ENCODE measurements at places on chromosomes 2 and 18.
A peak's percentile ranks its signal among the peaks of the same experiment; 100 is the strongest.

DNA sequence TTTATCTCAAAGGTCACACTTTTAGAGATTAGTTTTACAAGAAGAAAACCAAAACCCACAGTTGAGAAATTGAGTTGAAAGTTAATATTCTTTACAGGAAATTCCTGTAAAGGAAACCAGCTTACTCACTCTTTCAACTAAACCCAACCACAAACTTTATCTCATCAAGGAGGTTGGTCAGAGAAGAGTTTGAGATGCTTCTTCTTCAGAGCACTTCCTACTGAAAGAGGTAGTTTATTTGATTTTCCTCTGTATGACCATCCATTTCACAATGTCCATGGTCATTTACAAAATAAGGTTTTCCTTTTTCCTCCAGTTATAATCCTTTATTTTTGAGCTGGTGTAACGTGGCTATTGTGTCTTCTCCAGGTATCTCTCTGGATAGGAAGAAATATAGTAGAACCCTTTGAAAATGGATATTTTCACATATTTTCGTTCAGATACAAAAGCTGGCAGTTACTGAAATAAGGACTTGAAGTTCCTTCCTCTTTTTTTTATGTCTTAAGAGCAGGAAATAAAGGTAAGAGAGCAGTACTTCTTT lies 4.5 kb upstream of the IL18RAP start:
- DNase-seq: no peak

GRCh38 chr18:34999756-35000289 lies 41.4 kb upstream of the MAPRE2 start:
- no peak for DNase-seq

- peak; percentile 57 for DNase-seq
Measured at GRCh38 chr2:174577967-174578589, 19.5 kb downstream of the WIPF1 start.

DNA sequence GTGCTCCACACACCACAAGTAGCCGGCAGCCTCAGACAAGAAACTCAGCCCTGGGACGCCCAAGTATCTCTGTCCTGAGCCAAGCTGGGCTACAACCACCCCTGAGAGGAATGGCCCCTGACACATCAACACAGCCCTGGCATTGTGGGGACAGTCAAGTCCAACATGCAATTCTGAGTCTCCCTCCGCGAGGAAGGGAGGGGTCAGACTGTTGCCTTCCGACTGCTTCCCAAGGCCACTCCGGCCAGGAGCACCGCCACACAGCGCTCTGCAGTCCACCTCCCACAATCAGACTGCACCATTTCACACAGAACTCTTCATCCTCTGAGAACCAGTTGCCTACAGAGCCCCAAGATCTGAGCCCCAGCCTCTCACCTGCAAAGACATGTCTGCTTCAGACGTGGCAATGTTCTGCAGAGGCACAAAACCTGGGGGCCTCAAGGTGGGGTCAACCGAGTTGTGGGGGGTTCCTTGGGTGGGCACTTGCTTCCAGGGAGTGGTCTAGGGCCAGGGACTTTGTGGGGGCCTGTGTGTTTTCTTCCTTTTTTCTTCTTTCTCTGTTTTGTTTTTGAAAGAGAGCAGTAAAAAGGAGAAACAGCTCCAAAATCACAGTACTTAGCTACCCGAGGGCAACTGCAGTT lies 76.7 kb upstream of the SALL3 start:
- DNase-seq: no peak

DNA sequence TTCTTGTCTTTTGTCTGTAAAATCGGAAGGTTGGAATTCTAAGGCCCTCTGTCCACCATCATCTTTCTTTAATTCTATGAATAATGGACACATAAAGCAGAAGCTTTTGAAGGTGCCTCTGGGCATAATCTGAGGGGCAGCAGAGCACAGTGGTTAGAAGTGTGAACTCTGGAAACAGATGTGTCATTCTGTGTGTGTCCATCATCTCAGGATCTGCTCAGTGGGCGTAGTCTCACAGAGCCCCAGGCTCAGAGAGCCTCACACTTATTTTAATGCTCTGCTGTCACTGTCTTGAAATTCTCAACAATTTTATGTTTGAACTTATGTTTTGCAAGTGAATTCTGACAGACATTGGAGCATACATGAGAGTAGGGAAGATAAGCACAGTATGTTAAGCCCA lies 31.0 kb upstream of the CCDC93 start:
- no peak for DNase-seq

DNA sequence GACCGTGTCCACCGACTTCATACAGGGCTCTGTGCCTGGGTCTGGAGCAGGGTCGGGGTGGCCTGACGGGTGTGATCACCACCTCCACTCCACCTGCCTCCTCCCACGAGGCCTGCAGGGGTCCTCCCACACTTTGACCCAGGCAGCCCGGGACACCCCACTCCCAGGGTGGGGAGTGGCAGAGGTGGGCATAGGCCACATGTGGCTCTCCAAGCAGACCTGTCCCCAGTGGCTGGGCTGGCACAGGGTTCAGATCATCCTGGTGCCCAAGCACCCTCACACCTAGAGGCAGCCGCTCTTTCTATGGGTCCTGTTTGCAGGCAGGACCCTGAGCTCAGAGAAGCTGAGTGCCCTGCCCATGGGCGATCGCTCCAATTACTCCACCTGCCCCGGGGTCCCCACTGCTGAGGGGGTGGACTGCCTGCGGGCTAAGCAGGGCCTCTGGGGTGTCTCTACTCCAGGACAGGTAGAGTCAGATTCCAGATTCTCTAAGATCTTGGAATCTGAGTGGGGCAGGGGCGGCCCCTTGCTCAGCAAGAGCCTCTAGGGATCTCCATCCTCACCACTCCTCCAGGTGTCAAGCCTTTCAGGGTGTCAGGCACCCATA lies 1.4 kb downstream of the NEURL3 start:
- no peak for DNase-seq

- peak; percentile 1 for DNase-seq
Measured at GRCh38 chr2:152613235-152613634, 104.0 kb downstream of the PRPF40A start.

GRCh38 chr2:154306266-154306970 lies 392.1 kb upstream of the KCNJ3 start:
- DNase-seq: no peak

GRCh38 chr2:38164881-38165280 lies 88.9 kb upstream of the CYP1B1 start:
- no peak for DNase-seq

DNA sequence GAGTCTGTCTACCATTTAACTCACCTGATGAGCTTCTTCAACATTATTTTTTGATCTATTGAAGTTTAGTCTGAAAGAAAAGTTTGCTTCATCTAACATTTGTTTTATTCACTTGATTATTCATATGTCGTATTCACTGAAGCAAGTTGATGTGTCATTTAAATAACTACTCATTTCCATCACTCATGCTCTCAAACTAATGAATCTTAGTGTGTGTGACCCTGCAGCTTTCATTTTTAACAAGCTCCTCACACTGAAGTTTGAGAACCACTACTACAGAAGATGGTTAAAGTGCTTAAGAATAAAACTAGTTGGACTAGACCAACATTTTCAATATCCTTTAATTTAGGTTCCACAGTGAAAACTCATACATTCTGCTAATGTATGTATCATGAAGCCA lies 1.8 kb upstream of the ABI2 start:
- DNase-seq: no peak

DNA sequence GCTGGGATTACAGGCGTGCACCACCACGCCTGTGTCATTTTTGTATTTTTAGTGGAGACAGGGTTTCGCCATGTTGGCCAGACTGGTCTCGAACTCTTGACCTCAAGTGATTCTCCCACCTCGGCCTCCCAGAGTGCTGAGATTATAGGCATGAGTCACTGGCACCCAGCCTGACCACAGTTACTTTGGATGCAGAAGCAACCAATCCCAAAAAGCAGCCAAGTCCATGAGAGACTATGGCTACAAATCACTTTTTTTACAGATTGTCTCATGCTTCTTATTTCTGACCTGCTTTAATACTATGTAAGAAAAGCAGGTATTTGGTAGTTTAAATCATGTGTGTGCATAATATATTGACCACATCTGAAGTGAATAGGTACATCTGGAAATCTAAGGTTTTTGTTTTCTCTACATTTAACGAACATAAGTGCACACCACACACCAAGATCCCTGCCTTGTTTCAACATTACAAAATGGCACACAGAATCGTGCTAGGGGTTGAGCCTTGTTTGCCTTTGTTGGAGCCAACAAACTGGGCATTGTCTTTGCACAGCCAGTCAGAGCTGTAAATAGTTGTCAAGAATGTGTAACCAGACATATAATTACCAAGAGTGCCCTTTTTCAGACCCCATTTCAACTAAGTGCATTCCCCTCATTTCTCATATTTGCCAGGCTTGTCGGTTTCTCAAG lies 18.3 kb upstream of the MAP4K4 start:
- no peak for DNase-seq

DNA sequence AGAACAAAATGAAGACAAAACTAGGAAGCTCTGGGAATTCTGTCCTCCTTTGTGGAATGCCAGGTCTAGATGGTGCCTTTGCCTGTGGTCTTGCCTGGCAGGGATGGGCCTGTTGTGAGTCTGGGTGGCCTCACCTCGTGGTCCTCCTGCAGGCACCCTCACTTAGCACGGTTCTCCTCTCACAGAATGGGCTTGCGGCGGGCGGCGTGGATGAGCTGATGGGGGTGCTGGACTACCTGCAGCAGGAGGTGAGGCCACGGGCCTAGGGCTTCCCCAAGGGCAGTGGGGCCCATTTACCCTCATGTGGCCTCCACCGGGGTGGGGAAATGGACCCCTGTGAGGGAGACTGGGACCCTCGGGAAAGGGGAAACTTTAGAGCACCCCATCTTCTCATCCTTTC lies 42.3 kb downstream of the PLB1 start:
- no peak for DNase-seq

GRCh38 chr2:98026927-98027522 lies 31.3 kb upstream of the TMEM131 start:
- no peak for DNase-seq

DNA sequence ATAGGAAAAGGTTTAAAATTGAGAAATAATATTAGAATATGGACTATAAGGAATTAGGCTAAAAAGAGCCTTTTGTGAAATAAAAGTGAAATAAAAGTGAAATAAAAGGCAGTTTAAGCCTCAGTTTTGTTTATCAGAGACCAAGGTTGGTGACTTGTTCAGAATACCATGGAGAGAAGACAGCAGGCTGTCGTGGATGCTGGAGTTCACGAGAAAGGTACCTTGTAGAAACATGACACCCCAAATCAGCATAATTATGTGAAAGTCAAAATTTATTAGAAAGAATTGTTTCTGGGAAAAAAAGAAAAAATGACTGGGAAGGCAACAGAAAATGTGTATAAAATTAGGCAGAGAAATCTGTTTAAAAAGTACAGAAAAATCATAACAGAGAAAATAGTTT lies 46.5 kb upstream of the SPAG16 start:
- no peak for DNase-seq

DNA sequence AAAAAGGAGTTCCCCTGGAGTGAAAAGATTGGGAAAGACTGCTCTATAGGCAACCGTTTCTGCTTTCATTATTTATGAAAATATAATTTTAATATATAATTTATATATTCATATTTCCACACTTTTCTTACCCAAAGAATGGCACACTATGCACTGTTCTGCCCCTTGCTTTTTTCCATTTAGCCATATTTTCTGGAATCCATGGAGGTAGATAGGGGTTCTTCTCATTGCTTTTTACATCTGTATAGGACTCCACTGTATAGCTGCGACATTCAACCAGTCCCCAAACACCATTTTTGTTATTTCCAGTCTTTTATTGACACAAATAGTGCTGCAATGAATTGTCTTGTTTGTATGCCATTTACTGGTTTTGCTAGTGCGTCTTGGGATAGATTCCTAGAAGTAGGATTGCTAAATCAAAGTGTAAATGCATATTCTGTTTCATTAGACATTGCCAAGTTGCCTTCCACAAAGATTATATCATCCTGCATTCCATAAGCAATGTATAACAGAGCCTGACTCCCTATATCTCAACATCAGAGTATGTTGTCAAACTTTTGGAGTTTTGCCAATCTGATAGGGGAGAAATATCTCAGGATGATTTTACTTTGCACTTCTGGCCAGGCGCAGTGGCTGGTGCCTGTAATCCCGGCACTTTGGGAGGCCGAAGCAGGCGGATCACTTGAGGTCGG lies 26.6 kb upstream of the TCF7L1 start:
- no peak for DNase-seq

GRCh38 chr2:121562269-121563176 lies 31.8 kb downstream of the RNU4ATAC start:
- DNase-seq: no peak

- no peak for DNase-seq
Measured at GRCh38 chr18:46821856-46822711, 65.2 kb upstream of the ST8SIA5 start.

- DNase-seq: peak; percentile 76
Measured at GRCh38 chr18:32770054-32770665, 2.7 kb downstream of the KLHL14 start.

- no peak for DNase-seq
Measured at GRCh38 chr2:28764909-28765711, 13.5 kb downstream of the PPP1CB start.

DNA sequence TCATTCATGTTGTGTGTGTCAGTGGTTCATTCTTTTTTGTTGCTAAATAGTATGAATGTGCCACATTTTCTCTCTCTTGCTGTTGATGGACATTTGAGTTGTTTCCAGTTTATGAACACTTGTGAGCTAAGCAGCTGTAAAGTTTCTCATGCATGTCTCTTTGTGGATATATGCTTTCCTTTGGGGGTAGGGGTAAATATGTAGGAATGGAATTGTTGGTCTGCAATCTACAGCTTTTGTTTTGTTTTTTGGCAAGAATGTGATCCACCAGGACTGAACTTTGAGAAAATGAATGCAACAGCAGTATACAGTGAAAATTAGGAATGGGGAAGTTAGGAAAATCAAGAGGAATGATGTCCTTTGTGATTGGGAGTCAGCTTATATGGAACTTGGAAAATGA lies 226.3 kb downstream of the CDCA7 start:
- no peak for DNase-seq

DNA sequence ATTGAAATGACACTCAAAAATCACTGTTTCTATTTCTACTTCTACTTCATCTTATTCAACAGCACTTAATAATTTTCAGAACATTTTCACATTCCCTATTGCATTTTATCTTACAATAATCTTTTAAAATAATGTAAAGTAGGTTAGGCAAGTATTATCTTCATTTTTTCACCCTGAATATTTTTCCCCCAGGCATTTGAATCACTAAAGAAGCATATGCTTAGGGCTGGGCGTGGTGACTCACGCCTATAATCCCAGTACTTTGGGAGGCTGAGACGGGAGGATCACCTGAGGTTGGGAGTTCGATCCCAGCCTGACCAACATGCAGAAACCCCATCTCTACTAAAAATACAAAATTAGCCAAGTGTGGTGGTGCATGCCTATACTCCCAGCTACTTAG lies 6.7 kb downstream of the WDCP start:
- no peak for DNase-seq

GRCh38 chr2:201986463-201986735 lies 47.3 kb upstream of the FZD7 start:
- no peak for DNase-seq

- no peak for DNase-seq
Measured at GRCh38 chr2:144496092-144496976, 23.6 kb downstream of the ZEB2 start.

DNA sequence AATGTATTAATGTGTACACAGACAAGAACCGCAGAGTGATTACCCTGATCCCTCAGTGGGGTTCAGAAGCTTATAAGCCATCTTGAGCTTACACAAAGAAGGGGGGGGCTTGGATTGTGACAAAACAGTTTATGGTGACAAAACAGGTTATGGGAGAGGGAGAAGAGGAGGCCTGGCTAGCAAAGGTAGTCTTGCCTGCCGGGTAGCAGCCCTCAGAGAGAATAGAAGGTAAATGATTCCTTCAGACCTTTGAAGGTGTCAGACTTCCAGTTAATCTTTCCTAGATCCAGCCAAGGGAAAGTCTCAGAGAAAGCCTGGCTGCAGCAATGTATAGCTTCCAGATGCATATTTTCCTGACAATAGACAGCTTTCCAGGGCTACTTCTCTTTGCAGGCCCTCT lies 44.6 kb upstream of the RAPH1 start:
- DNase-seq: peak; percentile 67
